ENCODE measurements at places on chromosomes 11 and 22.

DNA sequence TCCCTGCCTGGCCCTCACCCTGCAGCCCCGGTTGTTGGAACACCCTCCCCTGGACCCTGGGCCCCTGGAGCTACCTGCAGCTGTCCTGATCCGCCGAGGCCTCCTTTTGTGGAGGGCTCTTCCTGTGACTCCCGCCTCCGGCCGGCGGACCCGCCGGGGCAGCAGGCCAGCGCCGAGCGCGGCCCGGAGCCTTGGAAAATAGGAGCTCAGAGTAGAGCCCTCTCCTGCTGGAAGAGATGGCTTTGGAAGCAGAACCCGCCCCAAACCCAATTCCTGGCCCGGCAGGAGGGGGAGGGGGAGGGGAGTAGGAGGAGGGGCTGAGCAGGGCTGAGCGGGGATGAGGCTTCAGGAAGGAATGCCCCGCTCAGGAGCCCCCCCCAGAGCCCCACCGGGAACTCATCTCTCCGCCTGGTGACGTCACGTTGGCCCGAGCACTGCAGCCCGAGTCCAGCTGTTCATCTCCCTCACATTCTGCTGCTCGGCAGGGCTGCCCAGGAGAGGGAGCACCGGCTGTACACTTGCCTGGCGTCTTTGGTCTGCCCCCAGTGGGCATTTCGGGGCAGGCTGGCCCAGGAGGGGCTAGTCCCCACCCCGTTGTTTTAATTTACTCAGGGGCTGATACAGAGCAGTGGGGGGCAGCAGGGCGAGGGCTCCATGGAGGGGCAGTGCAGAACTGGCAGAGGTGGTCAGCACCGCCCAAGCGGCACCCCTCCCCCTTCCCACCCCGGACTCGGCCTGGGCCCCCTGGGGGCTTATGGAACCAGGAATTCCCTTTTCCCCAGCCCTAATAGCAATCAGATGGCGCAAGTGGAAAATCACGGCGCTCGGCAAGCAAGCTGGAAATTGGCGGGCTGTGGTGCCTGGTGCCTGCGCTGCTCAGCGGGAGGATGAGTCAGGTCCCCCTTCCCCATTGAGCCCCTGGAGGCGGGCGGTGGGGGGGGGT is at the start of gene MRGPRF:
TSS of gene MRGPRF (minus strand) at position 238 of the 943 bp plus-strand sequence. CDS start 3,345 bp downstream, outside the sequence.
- DNase-seq = no peak

- no peak for DNase-seq
These were observed 597.4 kb upstream of the CCDC179 start for GRCh38 chr11:23457641-23458040.

DNA sequence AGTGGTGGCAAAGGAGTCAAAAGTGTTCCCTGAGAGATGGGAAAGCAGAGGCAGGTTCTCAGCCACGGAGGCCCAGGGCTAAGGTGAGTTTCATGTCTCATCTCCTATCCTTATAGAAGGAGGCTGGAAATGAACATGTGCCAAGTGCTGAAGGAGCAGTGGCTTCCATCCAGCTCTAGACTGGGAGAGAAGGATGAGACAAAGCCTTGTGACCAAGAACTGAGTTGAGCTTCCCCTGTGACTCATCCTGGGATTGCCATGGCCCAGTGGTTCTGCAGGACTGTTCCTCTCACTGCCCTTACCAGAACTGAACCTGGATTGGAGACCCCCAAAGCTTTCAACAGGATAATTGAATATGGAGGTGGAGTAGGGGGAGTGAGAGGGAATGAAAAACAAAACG is 16.7 kb upstream of the OR9Q1 start:
- no peak for DNase-seq

GRCh38 chr11:68127714-68128681 is 6.8 kb upstream of the CHKA start:
- no peak for DNase-seq

GRCh38 chr22:36452250-36452977 is 29.0 kb downstream of the TXN2 start:
- DNase-seq = no peak

DNA sequence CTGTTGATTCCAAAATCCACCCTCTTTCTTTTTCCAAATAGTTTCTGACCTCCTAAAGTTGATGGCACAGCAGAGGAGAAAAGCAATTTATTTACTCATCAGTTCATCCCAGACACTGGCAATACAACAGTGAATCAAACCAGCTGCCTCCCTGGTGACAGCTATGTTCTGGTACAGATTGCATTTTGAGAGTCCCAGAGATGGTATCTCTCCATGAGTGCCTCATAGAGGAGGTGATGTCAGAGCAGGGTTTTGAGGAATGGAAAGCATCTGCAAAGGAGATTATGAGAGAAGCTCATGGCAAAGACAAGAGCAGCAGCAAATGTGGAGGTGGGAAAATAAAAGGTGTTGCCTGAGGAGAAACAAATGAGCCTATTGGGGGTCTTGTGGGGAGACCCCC is 377.2 kb downstream of the MN1 start:
- DNase-seq = no peak

DNA sequence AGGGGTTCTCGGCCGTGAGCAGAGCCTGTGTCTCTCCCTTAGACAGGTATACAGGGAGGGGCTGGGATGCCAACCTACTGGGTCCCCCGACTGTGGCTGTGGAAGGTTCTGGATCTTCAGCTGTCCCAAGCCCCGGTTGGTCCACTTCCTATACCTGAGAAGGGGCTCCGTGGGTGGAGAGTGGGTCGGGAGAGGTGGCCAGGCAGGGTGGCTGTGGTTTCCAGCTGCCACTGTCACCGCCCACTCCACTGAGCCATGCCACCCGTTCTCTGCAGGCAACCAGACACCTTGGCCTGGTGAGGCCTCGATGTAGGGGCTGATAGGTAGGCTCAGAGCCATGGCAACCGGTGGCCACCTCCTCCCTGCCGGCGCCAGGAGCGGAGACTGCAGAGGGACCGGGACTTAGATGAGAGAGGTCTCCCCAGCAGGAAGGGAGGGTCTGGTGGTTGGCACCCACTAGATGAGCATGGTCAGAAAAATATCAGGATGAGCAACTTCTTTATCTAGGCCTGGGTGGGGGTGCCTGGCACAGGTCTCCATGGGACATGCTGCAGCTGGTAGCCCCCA is 53.8 kb downstream of the TRIOBP start:
- DNase-seq = no peak

GRCh38 chr11:97143463-97143862 is 753.6 kb downstream of the JRKL start:
- DNase-seq = no peak

DNA sequence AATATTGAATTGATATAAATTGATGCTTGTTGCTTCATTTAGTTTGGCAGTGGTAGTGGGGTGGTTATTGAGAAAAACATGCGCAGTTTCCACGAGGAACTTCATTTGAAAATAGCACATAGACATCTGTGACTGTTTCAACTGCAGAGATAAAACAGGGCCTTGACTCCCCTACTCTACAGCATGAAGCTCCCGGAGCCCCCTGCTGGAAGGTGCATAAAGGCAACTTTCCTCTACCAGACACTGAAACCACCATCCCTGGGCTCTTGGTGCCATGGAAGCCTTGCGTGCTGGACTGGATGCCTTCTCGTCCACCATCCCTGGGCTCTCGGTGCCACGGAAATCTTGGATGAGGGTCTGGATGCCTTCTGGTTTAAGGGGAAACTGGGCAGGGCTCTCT is 195.9 kb downstream of the CSNK2A3 start:
- peak; percentile 41 for DNase-seq

- DNase-seq = no peak
These were observed 590 bp upstream of the CD6 start for GRCh38 chr11:60970890-60971289.

DNA sequence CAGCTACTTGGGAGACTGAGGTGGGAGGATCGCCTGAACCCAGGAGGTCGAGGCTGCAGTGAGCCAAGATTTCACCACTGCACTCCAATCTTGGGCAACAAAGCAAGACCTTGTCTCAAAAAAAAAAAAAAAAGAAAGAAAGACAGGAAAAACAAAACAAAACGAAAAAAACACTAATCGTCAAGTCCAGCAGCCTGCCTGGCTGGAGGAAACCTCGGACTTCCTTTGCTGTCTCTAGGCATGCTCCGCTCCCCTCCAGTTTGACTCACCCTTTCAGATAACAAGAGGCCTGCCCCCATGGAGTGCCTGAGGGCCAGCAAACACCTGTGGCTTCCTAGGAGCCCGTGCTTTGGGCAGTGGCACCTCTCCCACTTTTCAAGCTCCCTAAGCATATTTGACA is 28.8 kb upstream of the CHKA start:
- peak; percentile 57 for DNase-seq

DNA sequence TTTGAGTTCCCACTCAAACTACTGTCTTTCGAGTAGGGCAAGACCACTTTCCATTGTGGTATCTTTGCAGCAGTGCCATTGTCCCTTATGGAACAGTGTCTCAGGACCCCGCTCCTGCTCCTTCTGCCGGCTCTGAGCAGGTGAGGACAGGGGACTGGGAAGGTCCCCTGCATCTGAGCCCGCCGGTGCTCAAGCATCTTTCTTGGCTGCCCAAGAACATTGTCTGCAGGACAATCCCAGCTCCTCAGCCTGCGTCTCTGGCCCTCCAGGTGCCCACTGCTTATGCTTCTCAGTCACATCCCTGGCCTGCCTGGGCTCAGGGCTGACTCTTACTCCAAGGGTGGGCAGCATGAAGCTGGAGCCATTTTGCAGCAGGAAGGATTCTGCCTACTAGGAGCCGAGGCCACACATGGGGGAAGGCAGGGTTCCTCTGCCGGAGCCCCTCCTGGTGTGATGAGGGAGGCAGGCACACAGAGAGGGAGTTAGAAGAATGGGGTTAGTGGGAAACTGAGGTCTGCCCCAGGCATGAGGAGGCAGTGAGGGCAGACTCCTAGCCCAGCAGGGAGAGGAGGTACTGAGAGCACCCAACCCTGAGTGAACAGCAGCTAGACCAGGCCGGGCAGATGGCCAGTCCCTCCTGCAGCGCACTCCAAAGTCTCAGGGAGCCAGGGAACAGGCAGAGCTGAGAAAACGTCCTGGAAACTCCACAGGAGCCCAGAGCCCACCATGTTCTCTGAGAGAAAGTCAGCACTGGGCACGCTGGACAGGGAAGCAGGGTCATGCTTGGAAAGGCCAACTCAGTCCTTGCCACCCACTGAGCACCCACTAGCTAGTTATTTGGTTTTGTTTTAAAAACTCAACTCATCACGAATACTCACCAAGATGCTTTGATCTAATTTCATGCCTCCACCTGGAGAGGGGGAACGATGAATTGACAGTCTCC is 7.5 kb upstream of the PPARA start:
- DNase-seq = no peak

GRCh38 chr11:9745411-9746211 is 81.7 kb downstream of the SWAP70 start:
- no peak for DNase-seq

DNA sequence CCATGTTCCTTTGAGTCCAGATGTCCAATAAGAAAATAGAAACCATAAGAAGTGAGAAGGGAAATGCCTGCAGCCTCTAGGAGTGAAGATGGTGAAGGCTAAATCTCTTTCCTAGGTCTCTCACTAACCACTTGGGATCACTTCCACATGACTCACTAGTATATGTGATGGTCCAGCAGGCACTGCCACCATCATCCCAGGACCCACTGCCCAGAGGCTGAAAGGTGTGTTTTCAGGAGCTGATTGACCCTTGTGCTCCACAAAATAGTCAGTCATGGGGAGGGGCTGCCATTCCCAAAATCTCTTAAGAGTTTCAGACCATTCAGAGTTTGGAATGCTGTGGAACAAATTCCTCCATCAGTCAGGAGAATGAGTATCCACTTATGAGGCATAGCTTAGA is 22.9 kb downstream of the UBASH3B start:
- no peak for DNase-seq

DNA sequence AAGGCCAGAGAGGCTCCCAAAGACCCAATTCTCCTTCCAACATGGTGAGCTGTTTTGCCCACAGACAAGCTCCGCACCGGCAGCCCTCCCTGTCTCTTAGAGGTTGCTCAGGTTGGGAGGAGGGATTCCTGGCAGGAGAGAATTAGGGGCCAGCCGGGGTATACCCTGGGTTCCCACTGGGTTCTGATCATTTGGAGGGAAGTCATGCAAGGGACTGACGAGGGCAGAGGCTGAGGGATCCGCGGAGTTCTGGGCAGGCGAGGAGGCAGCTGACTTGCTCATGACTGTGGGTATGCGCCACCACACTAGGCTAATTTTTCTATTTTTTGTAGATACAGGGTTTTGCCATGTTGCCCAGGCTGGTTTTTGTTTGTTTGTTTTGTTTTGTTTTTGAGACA is 4.6 kb downstream of the ST3GAL4 start:
- DNase-seq = no peak

DNA sequence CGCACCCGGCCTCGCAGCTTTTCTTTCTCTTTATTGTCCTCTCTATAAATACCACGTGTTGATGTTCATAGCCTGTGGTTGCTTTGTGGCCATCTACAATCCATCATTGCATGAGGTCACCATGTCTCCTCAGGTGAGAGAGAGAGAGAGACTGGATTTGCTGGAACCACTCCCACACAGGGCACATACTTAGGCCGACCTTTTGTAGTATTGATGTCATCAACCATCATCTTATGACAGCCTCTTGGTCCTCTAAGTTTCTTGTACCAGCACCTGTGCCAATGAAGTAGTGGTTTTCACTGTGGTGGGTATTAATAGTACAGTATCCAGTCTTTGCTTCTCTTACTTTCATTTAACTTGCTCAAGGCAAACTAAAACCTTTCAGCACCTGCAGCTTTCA is 22.8 kb upstream of the P2RY6 start:
- no peak for DNase-seq

DNA sequence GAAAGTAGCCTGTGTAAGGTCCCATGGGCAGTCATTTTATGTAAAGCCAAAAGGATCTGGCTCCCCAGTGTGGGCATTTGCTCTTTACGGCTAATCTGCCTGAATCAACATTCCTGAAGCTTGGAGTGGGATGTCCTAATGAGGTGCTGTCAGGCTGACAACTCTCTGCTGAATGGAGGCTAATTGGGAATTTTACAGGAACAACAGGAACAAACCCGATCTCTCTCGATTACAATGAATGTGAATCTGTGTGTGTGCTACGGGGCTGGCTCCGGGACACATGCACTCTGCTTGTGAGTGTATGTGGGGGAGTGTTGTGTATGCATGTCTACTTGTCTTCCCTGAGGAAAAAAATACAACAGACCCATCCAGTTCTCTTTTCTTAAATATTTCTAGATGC is 415.2 kb downstream of the TENM4 start:
- DNase-seq = no peak

GRCh38 chr22:24189249-24190158 is 8.2 kb downstream of the SUSD2 start:
- DNase-seq = peak; percentile 69

DNA sequence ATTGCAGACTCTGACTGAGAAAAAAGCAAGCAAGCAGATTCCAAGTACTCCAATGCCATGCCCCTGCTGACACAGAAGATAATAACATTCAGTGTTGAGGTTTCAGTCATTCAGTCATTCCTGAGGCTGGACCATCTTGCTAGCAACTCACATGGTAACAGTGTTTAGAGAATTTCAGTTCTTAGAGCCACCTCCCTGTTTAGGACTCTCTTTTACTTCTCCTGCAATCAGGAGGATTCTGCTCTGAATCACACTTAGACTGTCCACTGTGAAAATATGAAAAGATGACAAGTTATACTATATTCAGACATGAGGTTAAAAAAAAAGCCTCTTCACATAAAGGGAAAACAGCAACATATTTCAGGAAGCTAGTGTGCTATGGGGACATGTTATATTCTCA is 183.9 kb upstream of the CTSC start:
- no peak for DNase-seq

Measured in HTR-8/SVneo (cell line).